GM19239 (cell line): ENCODE measurements at places on chromosomes 12 and 14.

DNA sequence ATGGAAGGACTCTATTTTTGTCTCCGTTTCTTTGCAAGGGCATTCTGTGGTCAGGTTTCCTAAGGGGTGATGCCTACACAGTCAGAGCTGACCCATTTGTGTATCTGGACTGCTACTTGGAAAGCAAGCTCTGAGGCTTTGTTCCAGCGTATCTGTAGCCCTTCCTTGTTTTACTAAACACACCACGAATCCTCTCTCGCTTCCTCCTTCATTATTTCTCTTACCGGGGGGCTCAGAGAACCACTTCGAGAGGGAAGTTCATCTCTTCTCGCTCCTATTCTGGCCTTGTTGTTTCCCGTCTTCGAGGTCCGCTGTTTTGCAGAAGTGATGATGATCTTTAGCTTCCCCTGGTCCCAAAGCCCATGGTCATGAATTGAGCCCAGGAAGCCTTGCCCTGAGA, 164.7 kb downstream of the SSPN start:
- no peak for DNase-seq

GRCh38 chr12:19694627-19695026, 255.3 kb downstream of the AEBP2 start:
- no peak for DNase-seq

- no peak for DNase-seq
Observed at GRCh38 chr14:44833376-44834060, 128.2 kb downstream of the KLHL28 start.

DNA sequence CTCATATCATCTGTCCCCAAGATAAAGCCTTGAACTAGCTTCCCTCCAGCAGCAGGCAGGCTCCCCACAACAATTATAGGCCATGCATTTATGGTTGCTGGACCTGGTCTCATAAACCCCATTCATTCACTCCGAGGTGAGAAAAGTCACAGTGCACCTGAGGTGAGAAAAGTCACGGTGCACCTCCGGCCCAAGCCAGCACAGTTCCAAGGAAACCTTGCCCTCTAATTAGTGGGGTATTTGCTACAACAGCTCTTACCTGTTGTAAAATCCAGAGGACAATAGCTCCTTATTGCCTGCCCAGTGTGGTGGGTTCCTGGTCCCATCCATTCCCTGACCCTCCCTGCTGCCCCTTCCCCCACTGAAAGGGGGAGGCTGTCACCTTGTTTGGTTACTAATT, 65.6 kb downstream of the FBXL14 start:
- no peak for DNase-seq

- DNase-seq: no peak
Observed at GRCh38 chr12:98823012-98823411, 177.9 kb downstream of the APAF1 start.

GRCh38 chr14:34072921-34073320, 122.0 kb upstream of the EGLN3 start:
- DNase-seq: no peak

DNA sequence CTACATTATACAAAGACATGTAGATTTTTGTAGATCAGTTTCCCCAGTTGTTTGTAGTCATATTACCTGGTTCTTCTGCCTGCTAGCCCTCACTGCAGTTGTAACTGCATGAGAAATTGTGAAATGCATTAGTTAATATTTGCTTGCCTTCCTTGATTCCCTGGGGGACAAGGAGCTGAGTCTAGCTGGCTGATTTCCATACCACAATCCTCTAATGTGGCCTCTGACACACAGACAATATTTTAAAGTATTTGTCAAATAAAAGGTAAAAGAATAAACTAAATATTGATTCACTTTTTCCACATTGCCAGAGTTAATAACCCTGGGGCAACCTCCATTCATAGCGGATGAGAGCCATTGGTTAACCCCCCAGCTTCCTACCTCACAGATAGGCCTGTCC, 128.8 kb upstream of the TMEM132C start:
- DNase-seq: no peak

DNA sequence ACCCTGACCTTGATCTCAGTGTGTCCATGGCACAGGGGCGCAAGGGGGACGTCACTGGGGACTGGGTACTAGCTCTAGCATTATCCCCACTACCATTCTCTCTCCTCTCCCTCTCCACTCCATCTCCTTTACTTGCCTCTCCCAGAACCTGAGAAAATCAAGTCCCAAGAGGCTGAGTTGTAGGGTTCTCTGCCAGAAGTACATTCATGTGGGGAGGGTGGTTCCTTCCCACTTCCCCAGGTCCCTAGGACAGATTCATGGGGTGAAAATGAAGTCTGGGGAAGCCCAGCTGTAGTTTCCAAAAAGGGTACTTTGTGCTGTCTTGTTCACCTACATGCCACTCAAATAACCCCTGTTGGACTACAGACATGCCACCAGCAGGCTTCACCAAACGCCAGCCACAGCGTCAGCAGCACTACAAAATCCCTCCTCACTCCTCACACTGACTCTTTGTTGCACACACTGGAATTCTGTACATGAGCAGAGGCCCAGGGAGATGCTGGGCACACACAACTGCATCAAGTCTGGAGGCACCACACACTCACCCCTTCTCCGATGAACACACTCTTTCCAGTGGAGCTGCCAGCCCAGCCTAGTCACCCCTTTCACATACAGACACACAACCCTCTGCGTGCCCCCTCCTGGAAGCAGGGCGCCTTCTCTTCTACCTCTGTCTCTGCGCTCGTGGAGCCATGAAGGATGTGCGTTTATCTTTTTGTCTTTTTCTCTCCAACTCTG, 6.9 kb downstream of the RARG start:
- no peak for DNase-seq

DNA sequence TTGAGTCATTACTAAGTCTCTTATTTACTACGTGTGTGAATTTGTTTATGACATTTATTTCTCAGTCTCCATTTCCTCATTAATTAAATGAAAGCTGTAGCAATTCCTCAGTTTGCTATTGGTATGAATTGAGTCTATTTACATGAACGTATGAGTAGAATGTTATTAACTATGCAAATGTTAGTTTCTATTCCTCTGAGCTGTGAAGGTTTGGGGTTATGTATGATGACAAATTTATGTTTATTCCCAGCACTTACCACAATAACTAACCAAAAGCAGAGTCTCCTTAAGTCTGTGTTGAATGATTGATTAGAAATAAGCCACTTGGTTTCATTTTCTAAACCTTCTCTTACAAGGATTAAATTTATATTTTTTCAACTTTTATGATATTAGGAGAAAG, 1340.9 kb downstream of the FSCB start:
- DNase-seq: no peak

DNA sequence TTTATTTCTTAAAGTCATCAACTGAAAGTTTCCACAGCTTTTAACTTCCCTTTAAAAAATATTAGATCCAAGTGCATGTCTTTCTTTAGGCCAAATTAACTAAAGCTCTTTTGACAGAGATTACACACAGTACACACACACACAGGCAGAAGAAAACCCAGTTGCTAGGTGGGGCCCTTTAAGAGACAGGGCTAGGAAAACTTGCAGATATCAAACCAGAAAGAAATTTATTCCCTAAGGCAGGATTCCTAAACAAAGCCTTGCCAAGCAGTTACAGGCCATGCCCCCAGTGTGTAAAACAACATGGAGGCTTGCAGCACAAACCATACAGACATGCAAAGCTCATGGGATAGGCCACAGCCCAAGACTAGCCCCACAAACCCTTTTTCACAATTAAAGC, 123.4 kb downstream of the FSCB start:
- no peak for DNase-seq

DNA sequence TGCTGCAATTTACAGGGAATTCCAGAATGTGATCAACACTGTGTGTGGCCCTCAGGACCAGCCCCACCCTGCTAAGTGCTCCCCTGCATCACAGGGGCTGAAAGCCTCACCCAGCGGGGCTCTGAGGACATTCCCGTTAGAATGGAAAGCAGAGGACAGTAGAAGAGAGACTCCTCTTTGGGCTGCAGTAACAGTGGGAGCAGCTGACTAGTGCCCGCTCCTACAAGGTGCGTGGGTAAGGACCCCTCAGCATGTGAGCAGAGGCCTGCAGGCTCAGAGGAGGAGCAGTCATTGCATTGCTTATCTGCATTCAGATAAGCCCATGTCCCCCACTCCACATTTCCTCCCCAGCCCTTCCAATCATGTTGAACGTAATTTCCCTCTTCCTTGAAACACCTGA, 120.1 kb downstream of the ITPR2 start:
- no peak for DNase-seq

DNA sequence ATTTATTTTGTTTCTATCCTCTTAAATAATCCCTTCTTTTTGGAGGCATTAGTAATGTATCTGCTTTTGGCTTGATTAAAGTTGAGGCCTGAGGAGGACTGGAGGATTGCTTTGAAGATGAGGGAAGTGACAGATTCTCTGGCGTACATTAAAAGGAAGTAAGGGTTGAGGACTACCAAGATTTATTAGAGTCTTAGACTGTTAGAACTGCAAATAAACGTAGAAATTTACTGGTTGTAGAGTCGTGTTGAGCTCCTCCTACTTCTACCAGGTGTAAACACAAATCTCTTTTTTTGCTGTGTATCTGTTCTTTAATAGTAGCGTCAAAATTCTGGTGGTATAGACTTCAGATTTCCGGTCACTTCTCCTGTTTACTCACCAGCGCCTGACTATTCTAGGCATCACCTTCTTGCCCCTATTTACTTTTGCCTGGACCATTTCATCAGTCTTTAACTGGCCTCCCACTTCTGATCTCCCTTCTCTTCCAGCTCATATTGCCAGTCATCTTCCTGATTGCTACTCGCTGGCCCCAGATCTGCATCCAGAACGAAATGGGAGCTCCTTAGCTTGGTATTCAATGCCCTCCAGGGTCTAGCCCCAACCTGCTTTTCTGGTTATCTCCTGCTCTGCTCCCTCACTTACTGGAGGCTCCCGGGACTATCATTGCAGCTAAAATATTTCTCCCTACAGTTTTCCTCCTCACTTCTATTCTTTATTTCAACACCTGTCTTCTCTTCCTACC, 8.4 kb upstream of the EID3 start:
- no peak for DNase-seq
